Skeletal muscle cell (primary cell): ENCODE measurements at places on chromosomes 5 and 9.

DNA sequence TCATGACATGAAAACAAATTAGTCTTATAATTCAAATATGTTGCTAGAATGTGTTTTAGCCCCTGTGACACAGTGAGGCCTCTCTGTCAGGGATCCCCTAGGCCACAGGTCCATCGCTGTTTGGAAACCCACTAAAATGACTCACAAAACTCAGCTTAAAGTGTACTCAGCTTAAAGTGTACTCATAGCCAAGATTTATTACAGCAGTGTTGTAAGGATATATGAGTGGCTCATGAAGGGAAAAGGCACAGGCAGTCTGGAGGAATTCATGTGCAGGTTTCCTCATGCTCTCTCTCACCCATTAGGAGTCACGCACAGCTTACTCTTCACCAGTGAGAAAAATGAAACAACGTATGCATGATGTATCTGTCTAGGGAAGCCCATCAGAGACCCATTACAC, 24.4 kb upstream of the TGFBI start:
- DNase-seq, result peak; percentile 92

DNA sequence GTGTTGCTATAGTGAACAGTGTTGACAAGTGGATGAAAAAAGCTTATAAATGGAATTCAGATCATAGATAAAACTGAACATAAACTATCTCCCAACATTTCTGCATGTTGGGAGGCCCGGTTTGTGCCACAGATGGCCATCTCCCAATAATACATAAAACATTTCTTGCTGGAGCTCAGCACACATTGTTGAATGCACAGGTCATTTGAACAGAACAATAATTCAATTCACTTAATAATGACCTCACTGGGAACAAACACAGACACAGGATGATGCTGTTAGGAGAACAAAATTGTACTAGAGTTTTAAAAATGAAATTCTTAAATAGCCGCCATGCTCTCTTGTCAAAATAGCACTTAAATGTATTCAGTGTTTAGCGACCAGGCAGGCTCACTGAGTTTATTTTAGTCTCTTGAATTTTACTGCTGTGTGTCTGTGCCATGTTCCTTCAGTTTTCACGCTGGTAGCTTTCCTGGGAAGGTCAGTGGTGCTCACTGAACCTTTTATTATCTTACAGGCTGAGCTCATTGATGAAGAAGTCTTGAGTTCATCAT, 85.0 kb upstream of the SSBP2 start:
- no peak for DNase-seq

DNA sequence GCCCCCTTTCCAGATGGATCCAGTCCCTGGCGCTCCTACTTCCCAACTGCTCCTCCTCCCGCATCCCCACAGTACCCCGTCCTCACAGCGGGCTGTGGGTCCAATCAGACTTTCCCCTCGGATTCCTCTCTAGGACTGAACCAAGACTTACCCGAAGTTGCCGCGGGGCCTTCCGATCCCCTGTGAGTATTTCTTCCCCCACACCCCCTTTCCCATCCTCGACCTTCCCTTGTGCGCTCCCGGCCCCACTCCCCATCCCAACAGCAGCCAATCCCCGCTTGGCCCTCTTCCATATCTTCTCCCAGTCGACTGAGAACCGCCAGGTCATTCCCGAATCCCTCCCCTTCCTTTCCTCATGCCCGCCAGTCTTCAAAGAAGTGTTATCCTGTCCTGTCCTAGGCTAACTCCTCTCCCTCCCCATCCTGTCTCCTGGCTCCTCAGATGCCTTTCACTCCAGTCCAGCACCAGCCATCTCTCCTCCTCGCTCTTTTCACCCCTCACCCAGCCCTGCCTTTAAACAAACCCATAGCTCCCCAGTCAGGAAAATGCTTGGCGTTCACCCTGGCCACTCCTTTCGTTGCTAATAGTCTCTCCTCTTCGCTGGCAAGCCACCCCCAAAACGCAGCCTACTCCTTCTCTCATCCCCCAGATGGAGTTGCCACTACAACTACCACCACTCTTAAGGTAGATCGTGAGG, 646 bp downstream of the SWI5 start:
- no peak for DNase-seq

GRCh38 chr5:107835096-107835495, 164.4 kb upstream of the EFNA5 start:
- no peak for DNase-seq

- no peak for DNase-seq
Measured at GRCh38 chr9:78967596-78968217, 604.1 kb upstream of the TLE4 start.

GRCh38 chr9:69483886-69484422, 158.9 kb downstream of the ENTREP1 start:
- DNase-seq, result no peak

GRCh38 chr5:126070481-126070880, 352.7 kb upstream of the GRAMD2B start:
- DNase-seq, result no peak

DNA sequence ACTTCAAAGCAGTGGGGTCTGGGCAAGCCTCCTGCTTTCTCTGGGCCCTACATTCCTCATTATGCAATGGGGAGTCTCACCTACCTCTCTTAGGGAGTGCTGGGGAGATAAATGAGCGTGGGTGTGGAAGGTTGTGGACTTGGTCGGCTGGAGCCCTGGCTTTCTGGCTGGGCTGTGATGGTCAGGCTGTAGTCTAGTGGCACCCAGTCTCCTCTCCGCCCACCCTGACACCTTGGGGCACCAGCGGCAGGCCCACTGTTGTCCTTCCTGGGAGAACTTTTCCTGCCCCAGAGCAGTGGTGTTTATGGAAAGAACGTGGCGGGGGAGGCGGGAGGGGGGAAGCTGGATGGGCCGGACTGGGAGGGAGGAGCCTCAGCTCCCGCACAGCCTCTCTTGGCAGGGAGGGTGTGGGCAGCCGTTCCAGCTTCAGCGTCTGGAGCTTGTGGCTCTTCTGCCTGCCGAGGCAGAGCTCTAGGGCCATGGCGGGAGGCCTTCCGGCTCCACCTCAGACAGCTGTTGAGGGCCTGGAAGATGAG, 4.1 kb downstream of the PTGS1 start:
- DNase-seq, result no peak

- no peak for DNase-seq
Measured at GRCh38 chr9:76302947-76303550, 91.2 kb downstream of the RFK start.

DNA sequence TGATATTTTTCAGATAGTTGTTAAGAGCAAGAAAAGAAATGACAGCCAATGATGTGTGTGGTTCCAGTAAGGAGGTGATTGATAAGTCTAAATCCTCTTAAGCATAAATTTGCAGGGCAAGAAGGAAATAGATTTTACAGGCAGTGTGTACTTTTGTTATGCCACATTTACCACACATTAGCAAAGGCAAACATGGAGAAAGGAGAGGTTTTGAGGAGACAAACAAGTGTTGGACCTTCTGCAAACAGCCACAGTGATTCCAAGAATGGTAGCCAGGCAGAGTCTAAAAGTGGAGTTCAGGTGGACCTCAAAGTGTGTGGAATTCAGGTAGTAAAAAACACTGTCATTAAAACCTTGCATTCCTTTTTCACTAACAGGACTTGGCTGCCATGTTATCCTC, 295.9 kb upstream of the ITGA1 start:
- DNase-seq, result no peak

GRCh38 chr9:75019654-75020053, 8.4 kb downstream of the CARNMT1 start:
- no peak for DNase-seq

DNA sequence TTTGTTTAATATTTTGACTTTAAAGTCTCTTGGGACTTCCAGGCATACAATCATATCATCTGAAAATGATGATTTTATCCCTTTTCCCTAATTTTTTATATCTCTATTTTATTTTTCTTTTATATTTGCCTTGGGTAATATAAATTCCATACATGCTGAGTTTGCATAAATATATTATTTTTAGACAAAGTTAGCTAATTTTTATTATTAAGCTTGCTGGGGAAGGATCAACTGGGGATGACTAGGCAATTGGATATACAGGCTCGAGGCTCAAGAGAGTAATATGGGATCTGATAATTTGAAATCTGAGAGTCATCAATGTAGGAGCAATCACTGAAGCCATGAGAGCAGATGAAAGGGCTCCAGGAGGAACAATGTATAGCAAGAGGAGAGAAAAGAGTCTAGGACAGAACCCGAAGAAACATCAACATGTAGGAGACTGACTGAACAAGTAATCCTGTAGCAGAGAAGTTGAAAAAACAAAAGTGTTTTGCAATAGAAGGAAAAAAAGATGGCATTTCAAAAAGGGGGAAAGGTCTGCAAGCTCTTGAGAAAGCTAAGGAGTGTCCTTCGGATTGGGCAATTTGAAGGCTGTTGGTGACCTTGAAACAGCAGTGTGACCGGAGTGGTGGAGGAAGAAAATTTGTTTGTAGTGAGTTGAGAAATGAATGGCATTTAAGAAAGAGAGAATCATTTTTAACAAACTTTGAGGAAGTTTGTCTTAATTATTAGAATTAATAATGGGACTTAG, 17.0 kb upstream of the RHOBTB3 start:
- DNase-seq, result no peak

DNA sequence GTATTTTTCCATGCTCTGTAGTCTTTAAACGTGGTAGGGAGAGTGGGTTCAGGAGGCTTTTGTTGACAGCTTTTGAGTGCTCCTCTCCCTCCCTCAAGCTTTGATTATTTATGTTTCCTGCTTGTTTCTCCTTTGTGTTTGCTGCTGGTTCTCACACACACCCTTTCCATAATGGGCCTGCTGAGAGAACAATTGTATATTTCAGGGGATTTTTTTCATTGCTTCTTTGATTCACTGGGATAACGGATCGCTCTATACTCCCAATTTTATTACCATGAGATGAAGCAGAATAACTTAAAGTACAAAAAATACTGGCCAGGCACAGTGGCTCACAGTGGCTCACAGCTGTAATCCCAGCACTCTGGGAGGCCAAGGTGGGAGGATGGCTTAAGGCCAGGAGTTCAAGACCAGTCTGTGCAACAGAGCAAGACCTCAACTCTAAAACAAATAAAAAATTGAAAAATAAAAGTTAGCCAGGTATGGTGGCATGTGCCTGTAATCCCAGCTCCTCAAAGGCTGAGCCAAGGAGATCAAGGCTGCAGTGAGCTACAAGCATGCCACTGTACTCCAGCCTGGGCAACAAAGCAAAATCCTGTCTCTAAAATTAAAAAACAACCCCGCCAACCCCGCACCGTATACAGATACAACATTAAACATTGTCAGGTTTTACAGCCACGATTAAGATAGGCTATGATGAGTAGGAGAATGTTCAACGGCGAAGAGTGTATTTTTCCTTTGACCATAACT, 66.9 kb downstream of the USP20 start:
- DNase-seq, result no peak

- DNase-seq, result no peak
Measured at GRCh38 chr5:77308154-77308960, 97.9 kb downstream of the PDE8B start.

- no peak for DNase-seq
Measured at GRCh38 chr5:11655681-11656080, 248.6 kb downstream of the CTNND2 start.

DNA sequence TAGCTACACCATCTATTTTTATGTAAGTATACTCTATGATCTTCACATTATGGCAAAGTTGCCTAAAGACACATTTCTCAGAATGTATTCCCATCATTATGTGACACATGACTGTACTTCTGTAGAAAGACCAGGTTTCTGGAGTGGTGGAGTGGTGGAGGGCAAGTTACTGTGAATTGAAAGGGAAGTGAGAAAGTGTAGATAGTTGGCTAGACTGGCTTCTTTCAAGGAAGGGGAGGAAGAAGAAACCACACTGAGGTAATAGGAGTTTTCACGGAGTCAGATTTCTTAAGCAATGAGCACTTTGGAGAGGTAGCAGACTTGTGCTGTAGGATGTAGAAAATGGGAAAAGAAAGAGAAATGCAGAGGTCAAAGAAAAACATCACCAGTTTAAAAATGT, 50.9 kb upstream of the EQTN start:
- DNase-seq, result no peak

- DNase-seq, result no peak
Measured at GRCh38 chr5:181107699-181108098, 23.3 kb downstream of the OR2V1 start.

GRCh38 chr9:82192211-82192610, 203.6 kb downstream of the SPATA31D1 start:
- no peak for DNase-seq

- peak; percentile 77 for DNase-seq
Measured at GRCh38 chr5:142821733-142822487, 51.7 kb downstream of the ARHGAP26 start.

DNA sequence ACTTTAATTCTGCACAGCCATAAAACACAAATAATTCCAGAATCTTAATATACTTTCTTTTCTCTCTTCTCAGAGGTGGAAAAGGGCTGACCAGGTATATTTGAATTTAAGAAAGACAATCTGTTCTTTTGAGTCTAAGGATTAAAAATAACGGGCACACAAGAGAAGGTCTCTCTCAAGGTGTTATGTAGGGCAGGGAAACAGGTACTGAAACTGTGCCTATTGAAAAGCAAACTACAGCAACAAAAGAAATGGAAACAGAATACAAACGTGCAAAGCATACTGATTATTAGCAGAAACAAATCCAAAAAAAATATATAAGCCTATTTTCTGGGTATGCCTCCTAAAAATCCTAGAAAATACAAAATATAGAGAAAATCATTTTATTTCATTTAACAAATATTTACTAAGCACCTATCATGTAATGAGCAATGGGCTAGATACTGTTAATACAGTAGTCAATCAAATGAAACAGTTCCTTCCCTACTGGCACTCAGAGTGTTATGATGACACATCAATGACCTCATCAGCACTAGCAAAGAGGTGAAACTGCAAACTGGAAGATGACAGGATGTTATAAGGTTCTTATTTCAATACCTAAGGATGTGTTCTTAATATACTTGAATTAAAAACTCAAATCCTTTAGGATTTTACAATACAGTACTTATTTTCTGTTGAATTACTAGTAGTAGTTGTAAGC, 87.7 kb downstream of the AUH start:
- DNase-seq, result peak; percentile 26

- DNase-seq, result no peak
Measured at GRCh38 chr9:97855486-97855875, 2.5 kb downstream of the FOXE1 start.

- peak; percentile 42 for DNase-seq
Measured at GRCh38 chr5:142874540-142874939, 104.4 kb downstream of the ARHGAP26 start.

DNA sequence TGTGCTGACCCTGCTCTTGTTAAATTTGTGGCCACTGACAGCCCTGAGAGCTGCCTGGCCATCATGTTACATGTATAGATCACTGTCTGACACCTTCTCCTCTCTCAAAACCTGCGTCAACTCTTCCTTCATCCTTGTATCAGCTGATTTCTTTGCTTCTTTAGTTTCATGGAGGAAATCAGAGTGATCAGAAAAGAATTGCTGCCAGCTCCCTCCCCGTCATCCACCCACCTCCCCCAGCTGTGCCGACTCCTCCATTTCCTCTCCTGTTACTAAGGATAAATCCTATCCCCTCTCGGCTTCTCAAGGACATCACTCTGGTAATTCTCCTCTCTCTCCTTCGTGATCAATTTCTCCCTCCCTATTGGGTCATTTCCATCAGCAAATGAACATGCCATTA, 108.9 kb downstream of the ICE1 start:
- no peak for DNase-seq

DNA sequence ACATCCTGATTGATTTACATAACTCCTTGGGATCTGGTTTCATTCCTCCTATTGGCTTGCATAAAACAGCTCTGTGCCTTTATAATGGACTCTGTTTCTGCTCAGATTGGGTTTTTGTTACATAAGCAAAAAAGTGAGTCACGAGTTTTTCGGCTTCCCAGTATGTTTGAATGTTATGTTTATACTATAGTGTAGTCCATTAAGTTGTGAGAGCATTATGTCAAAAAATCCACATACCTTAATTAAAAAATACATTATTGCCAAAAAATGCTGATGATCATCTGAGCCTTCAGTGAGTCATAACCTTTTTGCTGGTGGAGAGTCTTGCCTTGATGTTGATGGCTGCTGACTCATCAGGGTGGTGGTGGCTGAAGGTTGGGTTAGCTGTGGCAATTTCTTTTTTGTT, 144.6 kb downstream of the CCDC171 start:
- DNase-seq, result peak; percentile 60
